ENCODE measurements at places on chromosomes 2 and 18. TPM values are rescaled to one million over a fixed set of nuclear protein-coding genes. Genes with fewer than 3 reads are reported as not detected.

Gene GLI2
- total RNA-seq, result not detected

Gene SPDYA
- total RNA-seq, result 1.8 TPM

Gene CRYGC
- total RNA-seq, result not detected

Gene KYNU
- total RNA-seq, result not detected

Gene PLGLB1
- 0.50 TPM for total RNA-seq

Gene NEU2
- not detected for total RNA-seq

Gene FRZB
- total RNA-seq, result not detected
